Stimulated activated CD8-positive, alpha-beta memory T cell treated with anti-CD3 and anti-CD28 coated beads, Interleukin-15, amount 100 ng/mL, for 4 hours (primary cell): ENCODE measurements at places on chromosomes 6 and 20.

DNA sequence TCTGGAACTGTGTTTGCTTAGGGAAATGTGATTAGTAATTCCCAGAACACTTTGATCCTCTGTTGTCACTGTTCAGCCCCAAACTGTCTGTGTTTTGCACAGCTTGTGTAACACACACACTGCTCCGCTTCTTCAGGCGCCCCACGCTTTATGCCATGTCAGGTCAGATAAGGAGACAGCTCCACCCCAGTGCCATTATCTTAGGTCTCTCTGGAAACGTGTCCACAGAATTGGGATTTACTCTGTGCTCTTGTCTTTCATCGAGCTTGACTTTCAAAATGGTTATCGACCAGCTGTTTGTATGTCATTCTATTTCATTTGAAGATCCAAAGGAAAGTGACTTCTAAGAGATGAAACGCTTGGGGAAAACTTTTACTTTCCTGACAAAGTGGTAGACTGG, 106.4 kb upstream of the SSTR4 start:
- no peak for DNase-seq

GRCh38 chr20:219290-220115, 7.6 kb upstream of the DEFB129 start:
- no peak for DNase-seq

GRCh38 chr20:51318058-51318949, 224.2 kb downstream of the NFATC2 start:
- DNase-seq: peak; percentile 7

- no peak for DNase-seq
Measured at GRCh38 chr20:21339499-21339898, 36.4 kb downstream of the XRN2 start.

DNA sequence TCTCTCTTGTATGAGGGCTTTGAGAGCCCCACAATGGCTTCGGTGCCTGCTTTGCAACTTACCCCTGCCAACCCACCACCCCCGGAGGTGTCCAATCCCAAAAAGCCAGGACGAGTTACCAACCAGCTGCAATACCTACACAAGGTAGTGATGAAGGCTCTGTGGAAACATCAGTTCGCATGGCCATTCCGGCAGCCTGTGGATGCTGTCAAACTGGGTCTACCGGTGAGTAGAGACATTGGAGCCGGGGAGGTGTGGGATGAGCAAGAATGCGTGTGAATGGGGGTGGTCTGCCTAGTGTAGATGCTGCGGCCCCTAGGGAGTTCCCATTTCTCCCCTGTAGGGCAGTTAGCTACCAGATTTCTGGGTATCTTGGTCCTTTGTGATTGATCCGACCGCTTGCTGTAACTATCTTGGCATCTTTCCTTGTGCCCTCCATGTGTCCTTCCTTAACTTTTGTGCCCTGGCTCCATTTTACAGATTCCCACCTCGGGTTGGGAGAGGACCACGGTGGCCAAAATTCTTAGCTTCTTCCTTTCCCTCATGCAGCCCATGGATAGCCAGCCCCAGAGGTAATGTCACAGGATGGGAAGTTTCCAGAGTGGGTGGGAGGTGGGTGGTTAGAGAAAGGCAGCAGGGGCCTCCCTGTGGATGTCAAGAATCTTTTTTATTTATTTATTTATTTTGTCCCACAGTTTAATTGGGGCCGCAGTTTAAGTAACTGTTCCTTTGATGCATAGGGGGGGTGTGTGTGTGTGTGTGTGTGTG, 6.3 kb downstream of the BRD2 start:
- DNase-seq: no peak

- no peak for DNase-seq
Measured at GRCh38 chr6:144840619-144841018, 555.5 kb downstream of the UTRN start.

DNA sequence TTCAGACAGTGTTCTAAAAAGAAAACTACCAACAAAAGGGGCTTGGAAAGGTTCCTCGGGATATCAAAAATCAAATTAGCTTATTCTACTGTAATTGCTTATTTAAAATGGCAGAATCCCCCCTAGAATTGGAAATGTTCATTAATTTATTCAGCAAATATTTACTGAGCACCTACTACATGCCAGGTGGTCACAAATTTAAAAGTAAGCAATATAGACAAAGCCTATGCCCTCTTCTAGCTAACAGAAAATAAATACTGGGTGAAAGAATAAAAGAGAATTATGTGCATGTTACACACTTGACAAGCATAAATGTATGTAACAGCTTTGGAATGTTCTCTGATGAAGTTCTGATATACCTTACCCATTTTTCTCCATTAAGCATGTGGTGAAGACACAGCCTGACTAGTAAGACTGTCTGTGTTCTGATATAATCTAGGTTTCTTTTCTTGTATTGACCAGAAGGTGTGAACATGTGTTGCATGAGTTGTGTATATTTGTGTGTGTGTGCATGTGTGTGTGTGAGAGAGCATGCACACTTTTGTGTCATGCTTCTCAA, 606.7 kb upstream of the CITED2 start:
- DNase-seq: no peak

- DNase-seq: no peak
Measured at GRCh38 chr20:20710443-20711315, 1.8 kb downstream of the RALGAPA2 start.

DNA sequence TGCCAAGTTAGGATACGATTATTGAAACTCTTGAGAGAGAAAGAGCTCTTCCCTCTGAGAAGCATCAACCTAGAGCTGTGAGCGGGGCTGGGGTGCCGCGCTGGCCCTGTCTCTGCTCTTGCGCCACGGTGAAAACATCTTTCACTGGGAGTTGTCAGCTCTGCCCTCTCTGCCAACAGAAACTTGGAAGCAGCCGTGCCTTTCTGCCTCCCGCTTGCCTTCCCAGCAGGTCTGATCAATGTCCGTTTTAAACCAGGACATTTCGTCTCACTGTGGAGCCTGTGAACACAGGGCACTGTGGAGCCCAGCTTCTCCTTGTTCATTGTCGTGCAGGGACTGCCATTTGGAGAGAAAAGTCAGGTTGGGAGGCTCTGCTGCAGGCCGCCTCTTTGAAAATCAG, 249.2 kb upstream of the PMEPA1 start:
- no peak for DNase-seq

DNA sequence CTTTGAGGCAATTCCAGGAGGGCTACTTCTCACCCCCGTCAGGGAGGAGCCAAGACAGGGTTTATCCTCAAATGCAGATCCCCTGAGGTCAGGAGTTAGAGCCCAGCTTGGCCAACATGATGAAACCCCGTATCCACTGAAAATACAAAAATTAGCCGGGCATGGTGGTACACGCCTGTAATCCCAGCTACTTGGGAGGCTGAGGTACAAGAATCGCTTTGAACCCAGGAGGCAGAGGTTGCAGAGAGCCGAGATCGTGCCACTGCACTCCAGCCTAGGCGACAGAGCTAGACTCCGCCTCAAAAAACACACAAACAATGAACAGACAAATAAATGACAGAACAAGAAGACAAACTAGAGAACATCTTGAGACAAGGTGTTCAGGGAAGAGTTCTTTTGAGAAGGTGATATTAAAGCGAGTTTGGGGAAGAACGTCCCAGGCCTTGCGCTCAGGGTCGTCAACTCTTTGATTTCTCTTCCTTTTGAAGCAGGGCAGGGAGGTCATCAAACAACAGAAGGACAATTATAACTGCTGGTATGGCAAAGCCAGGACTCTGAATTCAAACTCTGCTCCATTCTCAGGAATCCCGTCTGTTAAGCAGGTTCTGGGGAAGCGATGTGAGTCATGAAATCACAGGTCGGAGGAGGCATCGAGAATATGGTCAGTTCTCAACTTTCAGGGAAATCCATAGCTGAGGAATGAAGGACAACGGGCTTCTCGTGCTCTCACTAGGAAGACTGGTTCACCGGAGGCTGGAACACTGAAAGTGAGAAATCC, 1.4 kb upstream of the RALY start:
- DNase-seq: no peak

DNA sequence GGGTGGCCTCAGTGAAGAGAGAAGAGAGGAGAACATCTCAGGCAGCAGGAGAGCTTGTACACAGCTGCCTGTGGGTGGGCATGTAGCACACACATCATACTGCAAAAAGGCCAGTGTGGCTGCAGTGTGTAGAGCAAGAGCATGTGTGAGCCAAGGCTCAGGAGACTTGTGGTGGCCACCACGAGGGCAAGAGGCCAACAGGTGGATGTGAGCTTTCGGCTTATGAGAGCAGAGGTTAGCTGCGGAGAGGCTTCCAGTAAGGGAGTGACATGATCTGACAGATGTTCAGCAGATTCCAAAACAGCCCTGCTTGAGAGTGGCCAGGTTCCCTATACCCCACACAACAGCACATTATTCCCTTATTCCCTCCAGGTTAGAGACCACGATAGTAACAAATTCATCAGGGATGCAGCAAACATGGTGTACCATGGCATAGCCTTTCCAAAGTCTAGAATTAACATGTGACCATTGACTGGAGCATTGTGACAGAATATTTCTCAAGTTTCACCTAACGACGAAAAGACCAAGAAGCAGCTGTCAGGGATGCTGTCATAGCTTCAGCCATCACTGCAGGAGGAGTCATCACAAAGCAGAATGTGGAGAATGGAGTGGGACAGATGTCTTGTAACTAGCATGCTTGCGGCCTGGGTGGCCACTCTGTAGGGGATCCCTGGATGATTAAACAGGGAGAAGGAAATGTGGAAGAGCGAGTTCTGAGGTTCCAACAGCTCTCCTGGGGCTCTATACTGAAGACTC, 23.1 kb downstream of the HM13 start:
- no peak for DNase-seq

DNA sequence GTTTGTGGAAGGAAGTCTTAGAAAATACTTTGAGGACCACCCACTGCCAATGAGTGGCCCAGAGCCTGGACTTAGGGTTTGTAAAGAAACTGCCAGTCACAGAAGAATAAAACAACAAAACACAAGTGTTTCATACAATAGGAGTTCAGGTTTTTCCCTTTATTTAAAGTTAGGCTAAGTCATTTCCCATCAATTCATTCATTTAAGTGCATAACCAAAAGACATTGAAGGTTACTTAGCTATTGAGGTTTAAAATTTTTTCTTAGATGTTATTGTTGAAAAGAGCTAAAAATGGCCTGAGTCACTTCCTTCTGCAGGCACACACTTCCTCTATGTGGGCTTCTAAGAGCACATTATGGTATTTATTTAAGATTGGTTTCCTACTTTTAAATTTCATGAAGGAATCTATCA, 54.2 kb downstream of the ARMC2 start:
- DNase-seq: no peak

DNA sequence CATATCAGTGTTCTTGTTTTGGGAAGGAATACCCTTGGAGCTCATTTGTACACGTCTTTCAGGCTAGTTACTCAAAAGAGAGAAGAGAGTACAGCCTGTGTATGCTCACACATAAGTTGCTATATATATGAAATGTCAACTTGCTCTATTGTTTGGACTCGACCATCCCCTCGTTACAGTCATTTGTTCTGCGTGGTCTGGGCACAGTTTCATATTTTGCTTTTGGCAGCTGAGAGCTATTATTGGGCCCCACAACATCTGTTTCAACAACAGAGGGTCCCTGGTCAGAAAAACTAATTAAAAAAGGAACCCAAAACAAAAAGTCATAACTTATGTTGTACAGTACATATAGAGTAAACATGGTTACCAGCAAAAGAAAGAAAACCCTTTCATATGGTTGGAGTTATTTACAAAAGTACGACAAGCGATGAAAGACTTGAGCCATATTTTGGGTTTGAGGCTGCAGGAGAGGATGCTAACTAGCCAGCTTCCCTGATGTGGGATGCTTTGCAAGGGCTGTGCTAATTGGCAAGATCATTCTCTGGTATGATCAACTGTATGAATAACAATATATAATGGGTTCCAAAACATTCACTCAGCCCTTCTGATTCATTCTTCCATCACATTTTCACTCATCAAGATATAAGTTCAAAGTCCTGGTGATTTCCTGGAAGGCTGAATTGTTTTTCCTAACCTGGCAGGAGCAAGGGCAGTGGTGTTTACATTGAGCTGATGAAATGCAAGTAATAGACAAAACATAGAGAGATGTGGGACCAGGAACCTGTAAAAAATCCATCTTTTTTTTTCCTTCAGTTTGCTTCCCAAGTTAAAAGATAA, 137.9 kb downstream of the RPS12 start:
- no peak for DNase-seq

- no peak for DNase-seq
Measured at GRCh38 chr20:19993958-19994669, 23.0 kb upstream of the NAA20 start.

GRCh38 chr6:44049163-44049988, 77.9 kb downstream of the MRPL14 start:
- no peak for DNase-seq

DNA sequence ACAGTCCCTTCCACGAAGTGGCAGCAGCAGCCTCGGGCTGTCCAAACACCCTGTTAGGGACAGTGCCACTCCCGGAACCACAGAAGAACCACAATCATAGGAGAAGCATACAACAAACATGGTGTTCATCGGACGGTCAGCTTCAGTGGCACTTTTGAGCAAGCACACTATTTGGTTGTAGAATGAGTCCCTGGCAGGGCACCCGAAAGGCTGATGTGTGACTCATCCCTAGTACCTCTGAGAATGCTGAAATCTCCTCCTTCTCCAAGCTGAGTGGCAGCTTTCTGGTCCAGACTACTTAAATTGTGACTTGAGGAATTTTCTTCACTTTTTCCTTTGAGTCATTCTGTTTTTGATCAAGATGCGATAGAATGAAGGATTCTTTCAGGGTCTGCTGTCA, 282.5 kb downstream of the ESR1 start:
- DNase-seq: no peak

- no peak for DNase-seq
Measured at GRCh38 chr6:116050737-116051136, 10.0 kb downstream of the FRK start.

DNA sequence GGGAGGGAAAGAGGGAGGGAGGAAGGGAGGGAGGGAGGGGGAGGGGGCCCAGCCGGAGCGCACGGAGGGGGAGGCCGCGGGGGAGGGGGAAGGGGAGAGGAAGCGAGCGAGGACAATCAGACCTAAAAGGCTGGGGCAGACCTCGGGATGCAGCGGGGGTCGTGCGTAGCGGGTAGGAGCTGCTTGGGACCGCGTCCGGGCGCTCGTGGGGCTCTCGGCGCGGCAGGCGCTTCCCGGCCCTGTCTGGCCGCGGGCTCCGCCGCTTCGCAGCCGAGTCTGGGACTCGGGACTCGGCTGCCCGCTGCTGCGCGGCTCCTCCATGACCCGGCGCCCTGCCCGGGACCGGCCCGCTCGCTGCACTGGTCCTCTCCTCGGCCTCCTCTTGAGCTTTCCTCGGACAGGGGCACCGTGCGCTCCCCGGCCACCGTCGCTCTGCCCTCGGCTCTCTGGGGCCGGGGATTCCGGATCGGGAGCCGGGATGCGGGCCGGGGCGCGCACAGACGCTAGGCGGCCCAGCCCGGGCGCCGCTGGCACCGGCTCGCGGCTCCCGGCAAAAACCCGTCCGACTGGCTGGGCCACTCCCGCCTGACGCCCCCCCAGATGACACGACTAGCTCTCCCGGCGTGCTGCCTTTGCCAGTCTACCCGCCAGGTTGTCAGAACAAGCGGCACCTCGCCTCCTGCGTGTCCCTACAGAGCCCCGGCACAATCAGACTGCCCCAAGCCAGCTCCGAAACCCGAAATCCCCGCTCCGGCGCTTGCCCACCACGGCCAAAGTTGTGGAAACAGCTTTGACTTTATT, 2.2 kb downstream of the TFAP2A start:
- no peak for DNase-seq

GRCh38 chr6:21587961-21588480, 5.5 kb upstream of the SOX4 start:
- DNase-seq: no peak
